ENCODE measurements at places on chromosomes 16 and 17. TPM values are rescaled to one million over a fixed set of nuclear protein-coding genes. Genes with fewer than 3 reads are reported as not detected.
A peak's percentile ranks its signal among the peaks of the same experiment; 100 is the strongest.

Gene OTOP3
- not detected for total RNA-seq

DNA sequence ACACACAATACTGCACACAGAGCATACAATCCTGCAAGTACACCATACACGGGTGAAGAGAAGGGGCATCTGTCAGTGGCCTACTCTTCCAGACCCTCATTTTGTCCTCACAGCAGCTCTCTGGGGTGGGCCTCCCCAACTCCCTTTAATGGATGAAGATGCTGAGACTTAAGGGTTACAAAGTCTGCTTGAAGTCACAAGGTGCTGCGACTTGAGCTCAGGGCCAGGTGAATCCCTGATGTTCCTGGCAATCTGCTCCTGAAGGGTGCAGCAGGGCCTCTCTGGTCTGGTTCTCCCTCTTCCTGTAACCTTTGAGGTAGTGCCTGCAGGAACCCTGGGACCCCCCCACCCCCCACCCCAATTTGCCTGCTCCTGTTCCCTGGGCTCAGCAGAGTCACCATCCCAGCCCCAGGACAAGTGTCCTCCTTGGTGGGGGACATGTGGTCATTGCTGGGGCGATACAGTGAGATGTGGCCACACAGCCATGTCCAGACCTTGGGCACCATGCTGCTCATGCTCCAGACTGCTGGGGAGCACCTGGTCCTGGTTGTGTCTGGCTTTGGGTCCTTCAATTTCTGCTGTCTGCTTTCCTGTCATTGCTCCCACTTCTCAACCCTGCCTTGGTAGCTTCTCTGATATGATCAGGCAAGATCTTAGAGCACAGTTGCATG is 107.5 kb downstream of the METRNL start:
- no peak for DNase-seq

- no peak for DNase-seq
These were observed 167.2 kb downstream of the PARN start for GRCh38 chr16:14462811-14463210.

DNA sequence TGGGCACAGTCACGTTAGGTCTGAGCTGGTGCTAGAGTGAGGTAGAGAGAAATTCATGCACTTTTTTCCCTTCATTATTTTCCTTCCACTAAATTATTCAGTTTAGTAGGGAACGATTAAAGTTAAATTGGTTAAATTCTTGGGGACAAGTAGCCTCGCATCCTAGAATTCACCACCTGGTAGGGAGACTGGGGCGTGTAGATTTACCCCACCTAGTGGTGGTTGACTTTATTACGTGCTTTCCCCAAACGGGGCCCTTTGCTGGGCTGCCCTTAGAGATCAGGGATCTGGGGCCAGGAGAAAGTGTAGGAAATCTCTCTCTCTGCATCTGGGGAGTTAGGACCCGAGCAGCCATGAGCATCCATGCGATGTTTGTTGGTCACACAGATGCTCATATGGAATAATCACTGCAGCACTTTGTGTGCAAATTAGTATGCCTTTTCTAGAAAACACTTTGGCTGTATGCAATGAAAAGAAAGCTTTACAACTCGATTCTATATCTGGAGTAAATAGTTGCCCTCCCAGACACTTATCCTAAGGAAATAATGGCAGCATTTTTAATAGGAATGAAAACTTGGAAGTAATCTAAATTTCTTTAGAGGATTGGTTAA is 107.0 kb downstream of the PLCG2 start:
- DNase-seq, result peak; percentile 59
